WERI-Rb-1 (cell line): ENCODE measurements at places on chromosomes 12 and 14.

GRCh38 chr12:85130646-85131045, 94.5 kb downstream of the LRRIQ1 start:
- no peak for DNase-seq

- DNase-seq, result no peak
Measured at GRCh38 chr12:81181691-81182090, 103.8 kb downstream of the ACSS3 start.

DNA sequence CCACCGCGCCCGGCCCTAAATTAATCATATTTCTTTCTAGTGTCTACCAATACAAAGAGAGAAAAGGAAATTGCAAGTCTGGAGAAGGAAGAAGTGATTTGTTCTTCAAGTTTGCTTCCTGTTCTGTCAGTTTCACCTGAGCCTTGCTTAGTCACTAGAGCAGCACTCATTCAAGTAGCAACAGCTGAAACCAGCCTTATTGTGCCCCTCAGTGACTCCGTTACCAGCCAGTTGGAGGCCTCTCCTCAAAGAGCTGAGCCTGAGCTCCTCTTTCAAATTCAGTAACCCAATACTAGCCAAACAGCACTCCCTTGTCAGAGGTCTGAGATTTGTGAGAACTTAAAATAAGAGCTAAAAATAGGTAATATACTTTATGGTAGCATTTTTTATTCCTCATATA, 17.4 kb downstream of the PAWR start:
- no peak for DNase-seq

DNA sequence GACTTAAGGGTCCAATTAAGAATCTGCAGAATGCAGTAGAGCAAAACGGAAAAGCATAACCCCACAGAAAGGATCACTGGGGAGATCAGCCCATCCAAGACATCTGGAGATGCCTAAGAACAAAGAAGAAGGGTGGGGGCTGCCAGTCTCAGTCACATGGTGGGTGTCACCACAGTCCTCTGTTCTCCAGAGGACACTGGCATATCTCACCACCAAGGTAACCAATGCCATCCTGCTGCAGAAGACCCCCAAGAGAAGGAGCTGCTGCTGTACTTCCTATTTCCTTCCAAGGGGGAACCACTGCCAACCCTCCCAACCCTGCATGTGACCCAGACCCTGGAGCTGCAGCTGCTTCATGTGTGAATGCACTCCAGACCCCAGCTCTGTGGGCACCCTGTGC, 91.2 kb downstream of the PTGER2 start:
- no peak for DNase-seq

DNA sequence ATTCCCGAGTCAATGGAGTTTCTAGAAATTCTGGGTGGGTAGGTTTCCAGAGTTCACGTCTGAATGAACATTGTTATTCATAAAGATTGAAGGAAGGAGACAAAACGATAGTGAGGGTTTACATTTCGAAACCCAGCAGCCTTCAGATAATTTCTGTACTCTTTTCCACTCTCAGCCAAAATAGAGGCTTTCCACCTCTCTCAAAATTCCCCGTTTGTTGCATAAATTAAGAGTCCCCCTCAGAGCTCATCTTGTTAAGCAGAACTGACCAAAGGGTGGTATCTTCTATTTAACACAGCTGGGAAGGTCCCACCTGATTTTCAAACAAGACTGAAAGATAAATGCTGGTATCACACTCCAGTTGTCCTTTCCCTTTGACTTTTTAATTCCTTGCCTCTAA, 21.5 kb upstream of the YARS2 start:
- no peak for DNase-seq
